ENCODE measurements at places on chromosomes 3 and 15.
A peak's percentile ranks its signal among the peaks of the same experiment; 100 is the strongest.

DNA sequence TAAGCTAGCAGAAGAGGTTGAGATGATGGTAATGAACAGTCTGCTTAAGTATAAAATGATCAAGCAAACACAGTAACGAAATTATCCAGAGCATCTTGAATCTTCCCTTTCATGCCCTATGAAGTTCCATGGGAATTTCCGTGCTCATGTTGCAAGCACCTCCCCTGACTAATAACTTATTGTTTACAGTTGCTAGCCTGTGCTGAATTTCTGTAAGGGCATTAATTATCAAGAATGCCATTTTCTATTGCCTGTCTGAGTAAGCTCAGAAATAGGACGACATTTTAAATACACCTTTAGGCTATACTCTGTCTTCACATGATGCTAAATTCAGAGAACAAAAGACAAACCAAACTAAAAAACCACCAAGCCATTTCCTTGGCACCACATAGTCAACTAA, 257.5 kb upstream of the LRTM1 start:
- no peak for DNase-seq

GRCh38 chr15:37099319-37100108, 835 bp downstream of the MEIS2 start:
- no peak for DNase-seq

DNA sequence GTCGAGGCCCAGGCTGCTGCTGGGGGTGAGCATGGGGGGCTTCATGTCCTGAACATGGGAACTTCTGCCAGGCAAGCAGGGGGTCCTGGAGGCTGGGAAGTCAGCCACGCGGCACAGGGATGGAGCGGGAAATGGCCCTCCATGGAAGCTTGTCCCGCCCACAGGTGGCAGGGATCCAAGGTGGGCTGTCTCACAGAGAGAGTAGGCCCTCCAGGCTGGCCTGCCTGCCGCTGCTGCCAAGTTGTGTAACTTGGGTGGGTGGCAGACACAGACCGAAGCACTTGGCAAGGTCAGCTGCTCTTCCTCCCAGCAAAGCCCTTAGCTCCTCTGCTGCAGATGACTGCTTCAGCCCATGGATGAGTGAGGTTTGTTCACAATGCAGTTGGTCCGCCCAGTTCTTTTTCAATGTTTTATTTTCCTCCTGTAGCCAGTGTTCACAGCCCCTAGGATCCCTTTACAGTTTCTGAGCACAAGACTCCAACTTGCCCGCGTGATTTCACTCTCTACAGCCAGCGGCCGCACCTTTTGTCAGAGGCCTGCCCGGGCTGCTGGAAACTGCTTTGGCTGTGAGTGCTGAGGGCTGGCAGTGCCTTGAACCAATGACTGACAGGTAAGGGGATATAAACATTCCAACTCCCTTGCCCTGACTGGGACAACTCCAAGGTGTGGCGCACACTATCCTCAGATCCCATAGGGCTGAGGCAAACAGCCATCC, 26.7 kb downstream of the HCN4 start:
- no peak for DNase-seq

GRCh38 chr3:127012091-127012490, 29.2 kb downstream of the PLXNA1 start:
- DNase-seq, result no peak

DNA sequence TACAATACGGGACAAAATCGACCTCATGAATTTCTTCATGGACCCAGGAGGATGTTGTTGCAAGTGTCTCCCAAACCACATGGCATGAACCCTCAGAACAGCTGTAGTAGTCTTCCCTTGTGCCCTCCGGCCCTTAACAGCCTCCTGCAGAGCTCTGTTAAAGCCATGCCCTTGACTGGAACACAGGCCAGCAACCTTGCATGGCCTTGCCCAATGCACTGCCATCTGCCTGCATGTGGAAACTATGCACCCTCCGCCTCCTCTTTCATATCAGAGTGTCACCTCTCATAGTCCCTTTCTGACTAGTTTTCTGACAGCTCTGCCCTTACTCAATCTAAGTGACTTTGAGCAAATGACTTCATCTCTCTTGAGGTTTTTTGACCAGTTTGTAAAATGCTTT, 39.4 kb upstream of the TRIM71 start:
- DNase-seq, result no peak

DNA sequence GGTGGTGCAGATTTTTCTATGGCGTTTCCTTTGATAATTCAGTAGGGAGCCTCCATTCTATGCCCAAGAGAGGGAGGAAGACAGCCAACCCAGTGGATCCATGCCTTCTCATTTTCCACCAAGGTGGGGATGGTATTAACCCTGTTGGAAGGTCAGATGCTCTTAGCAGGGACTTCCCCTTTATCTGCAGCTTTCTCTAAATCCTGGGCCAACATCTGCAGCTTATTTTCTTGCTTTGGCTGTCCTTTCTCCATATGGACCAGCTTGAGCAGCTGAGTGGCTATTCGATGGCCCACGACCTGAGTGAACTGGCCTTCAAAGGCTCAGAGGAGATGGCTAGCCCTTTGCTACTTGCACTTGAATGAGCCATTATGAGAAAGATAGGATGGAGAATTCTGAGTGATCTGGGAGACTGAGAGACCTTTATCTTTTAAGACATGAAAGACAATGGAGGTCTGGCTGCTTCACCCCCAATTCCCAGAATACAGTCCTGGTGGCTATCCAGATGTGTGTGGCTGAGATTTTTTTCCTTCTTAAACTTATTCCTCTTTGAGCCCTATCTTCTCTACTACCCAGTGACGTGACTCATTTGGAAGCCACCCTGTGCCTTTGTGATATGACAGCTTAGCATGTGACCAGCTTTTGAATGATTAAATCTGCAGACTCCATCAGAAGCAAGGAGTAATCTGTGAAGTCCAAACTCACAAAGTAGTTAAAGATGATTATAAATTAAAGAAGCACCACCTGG, 39.6 kb upstream of the TRAK1 start:
- DNase-seq, result no peak

DNA sequence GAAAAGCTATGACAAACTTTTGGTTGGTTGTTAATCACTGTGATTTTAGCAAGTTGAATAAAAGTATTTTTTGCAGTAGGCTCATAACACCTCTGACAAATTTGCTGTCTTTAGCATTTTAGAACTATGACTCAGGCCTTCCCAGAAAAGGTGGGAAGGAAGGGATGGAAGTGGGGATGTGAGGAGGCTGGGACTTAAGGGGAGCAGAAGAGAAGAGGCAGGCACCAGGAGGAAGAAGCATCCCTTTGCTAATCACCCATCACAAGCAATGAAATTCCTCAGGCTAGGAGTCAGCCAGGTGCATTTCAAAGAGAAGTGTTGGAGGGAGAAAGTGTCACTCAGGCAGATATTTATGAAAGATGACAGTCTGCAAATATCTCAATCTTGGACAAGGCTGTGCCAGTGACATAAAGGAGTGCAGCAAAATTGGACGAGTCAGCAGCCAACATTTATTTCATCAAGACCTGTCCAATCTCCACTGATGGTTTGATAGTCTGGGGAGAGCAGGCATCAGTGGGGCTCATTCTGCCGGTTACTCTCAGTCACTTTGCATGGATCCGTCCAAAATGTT, 337.3 kb upstream of the ARRDC4 start:
- no peak for DNase-seq

DNA sequence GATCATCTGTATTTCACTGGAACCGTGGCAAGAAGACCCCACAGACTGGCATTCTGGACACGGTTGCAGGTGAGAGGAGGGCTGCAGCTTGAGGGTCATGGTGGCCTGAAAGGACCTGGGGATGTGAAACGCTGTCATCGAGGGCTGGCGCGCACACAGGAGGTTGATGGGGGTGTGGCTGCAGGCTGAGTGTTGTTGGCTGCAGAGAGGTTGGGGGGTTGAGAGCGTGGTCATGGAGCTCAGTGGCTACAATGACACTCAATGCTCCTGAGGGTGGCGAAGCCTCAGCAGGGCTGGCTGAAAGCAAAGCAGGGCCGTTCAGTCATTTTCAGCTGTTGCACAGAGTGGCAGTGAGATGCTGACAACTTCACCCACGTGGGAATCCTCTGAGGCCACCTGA, 21.0 kb downstream of the CPN2 start:
- no peak for DNase-seq

DNA sequence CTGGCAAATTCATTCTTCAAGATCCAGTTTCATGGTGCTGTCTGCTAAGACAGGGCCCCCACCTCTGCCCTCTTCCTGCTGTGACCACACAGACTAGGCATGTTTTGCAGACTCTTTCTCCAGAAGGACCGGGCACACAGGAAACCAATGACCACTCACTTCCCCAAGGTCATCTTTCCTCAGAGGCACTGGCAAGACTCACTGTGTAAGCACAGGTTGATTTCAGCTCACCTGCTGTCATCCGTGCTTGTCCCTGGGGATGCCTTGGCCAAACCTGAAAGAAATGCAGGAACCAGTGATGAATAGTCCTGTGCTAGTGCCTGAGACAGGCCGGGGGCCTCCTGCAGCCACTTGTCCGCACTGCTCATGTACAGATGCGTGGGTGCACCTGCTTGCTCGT, 33.5 kb downstream of the ALS2CL start:
- no peak for DNase-seq

GRCh38 chr15:62983956-62984355, 58.6 kb upstream of the TPM1 start:
- DNase-seq, result no peak

- DNase-seq, result peak; percentile 82
Observed at GRCh38 chr3:111071257-111072030, at the start of gene NECTIN3. Gene NECTIN3 (plus strand): TSS chr3:111071816. CDS start chr3:111072018, 202 bp downstream.

GRCh38 chr15:25965326-25965725, 102.2 kb upstream of the ATP10A start:
- no peak for DNase-seq

DNA sequence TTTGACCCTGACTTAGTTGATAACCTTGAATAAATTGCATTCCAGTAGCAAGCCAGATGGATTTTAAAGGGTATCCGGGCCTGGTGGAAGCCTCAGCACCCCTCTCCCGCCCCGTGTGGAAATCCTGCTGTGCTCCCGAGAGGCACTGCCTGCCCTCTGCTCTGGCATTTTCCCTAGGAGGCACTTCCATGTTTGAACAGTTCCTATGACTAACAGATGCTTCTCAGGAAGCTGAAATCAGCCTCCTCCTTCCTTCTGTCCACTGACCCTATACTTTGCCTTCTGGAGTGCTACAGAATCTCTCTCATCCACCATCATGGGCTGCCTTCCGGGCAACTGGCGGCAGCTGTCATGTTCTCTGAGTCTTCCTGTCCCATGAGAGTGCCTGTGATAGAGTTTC, 90.8 kb downstream of the GABRG3 start:
- DNase-seq, result no peak

Data from activated effector memory CD4-positive, alpha-beta T cell treated with Interleukin-2 at 50 U/mL for 16 hours (primary cell).